ENCODE measurements at places on chromosomes 5 and 9.

- no peak for DNase-seq
Observed at GRCh38 chr9:72894342-72894741, 58.5 kb downstream of the ALDH1A1 start.

DNA sequence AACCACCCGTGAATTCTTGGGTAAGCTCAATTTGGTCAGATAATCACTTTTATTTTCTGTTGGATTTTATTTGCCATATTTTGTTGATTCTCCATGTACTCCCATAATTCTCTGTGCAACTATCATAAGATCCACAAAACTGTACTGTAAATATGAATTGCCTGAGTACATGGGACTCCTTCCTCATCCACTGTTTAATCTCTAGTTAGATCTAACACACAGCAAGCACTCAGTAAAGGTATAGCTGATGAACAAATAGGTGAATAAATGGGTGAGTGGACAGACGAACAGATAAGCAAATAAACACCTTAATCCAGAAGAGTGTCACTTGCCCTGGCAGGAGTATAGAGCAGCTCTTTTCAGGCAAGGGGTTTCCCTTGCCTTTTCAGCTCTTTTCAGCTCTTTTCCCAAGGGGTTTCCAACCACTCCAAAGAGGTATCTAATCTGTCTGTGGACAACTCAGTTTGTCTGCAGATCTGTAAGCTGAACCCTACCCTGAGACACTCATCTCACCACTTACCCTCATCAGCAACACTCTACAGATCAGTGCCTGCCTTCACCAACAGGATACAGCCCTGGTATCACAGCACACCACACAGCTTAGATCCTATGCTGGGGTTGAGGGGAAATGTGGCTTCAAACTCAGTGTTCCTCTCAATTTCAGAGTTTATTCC lies 51.2 kb downstream of the SIL1 start:
- DNase-seq: no peak

DNA sequence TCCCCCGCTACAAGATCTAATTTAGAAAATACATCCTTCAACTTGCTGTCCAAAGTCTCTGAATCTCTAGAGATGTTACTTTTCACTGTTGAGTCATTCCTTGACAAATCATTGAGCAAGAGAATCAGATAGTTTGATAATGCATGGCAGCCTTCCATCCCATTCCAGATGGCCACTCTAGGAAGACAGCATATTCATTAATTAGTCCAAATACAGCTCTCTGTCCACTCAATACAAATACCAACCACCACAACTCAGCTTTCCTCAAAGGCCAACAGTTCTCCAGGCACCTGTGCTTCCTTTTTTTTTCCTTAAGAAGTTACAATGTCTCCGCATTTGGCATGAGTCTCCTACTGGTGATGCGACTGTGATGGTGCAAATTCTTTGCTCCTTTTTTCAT lies 72.3 kb downstream of the DROSHA start:
- DNase-seq: no peak

GRCh38 chr9:4192450-4192849 lies 107.4 kb downstream of the GLIS3 start:
- DNase-seq: no peak

- no peak for DNase-seq
Observed at GRCh38 chr5:174675916-174676315, 48.5 kb upstream of the MSX2 start.

DNA sequence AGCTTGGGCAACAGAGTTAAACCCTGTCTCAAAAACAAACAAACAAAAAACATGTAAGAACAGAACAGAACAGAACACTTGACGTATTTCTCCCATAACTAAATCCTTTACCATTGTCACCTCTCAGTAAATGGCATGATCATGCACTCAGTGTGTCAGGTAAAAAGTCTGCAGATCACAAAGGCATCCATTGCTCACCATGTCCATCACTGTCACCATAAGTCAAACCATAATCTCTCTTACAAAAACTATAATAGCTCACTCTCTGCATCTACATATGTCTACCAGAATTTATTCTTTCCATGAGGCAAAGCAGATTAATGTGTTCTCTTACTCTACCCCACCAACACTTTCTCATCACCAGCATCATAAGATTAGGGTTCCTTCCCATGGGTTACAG lies 387.5 kb downstream of the CDH12 start:
- no peak for DNase-seq

- no peak for DNase-seq
Observed at GRCh38 chr9:70262948-70263347, 4.2 kb downstream of the SMC5 start.

DNA sequence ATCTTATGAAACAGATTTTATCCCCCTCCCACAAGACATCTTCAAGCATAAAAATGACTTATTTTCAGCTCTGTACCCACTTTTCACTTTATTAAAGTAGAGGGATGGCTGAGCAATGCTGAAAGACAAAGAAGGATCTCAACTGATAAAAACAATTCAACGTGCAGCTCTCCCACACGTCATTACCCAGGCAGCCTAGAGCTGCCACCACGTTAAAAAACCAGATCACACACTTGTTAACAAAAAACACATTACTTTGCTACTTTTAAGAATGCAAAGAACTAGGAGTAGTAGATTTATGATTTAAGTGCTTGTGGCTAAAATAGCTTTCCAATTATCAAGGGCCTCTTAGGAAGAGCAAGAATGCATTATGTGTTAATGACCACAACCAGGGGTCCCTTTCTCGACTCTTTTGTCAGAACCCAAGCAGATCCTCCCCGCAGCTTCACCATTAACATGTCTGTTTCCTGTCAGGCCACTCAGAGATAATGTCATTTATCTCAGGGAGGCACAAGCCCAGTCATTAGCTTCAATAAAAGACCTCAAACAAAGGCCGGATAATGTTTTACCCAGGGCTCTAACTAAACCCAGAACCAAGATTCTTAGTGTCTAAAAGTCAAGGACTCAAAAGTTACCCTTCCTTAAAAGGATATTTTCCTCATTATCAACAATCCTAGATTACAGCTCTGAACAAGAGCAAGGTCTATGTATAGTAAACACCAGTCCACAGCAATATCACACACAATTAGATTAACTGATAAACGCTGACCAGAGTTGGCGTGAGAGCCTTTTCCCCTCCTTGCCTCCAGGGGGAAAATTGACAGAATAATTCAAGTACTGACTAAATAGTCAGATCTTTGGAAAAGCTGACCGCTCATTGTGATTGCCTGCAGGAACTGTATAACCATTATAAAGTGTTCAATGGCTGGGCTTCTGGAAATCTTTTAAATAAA lies 7.5 kb downstream of the ZNF608 start:
- no peak for DNase-seq

GRCh38 chr5:170184737-170185136 lies 48.0 kb upstream of the C5orf58 start:
- DNase-seq: no peak

- no peak for DNase-seq
Observed at GRCh38 chr5:72440207-72440638, 67.0 kb downstream of the ZNF366 start.

- DNase-seq: no peak
Observed at GRCh38 chr5:7910738-7911428, 41.9 kb downstream of the MTRR start.

- DNase-seq: no peak
Observed at GRCh38 chr5:25862276-25862675, 1176.1 kb downstream of the CDH9 start.

- no peak for DNase-seq
Observed at GRCh38 chr9:112654282-112654681, 63.6 kb downstream of the INIP start.

DNA sequence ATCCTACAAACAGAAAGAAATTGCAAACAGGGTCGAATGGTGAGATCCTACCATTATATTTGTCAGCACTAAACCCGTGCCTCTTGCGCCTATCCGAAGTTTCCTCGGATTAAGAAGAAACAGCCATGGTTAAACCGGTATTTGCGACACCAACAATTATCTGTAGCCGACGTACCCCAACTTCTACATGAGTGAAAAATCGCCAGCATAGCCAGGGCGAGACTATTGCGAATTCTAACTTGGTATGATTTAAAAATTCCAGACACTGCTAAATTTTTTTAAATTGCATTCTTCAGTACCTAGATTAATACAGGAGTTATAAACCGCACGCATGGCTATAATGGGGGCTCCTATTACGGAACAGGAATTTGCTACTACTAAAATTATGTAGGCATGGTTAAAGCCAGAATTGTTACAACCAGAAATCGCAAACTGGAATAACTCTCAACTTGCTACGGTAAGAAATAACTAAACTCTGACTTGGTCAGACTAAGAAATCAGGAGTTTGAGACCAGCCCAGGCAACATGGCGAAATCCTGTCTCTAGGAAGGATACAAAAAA lies 25.3 kb upstream of the ANXA2R start:
- DNase-seq: no peak

DNA sequence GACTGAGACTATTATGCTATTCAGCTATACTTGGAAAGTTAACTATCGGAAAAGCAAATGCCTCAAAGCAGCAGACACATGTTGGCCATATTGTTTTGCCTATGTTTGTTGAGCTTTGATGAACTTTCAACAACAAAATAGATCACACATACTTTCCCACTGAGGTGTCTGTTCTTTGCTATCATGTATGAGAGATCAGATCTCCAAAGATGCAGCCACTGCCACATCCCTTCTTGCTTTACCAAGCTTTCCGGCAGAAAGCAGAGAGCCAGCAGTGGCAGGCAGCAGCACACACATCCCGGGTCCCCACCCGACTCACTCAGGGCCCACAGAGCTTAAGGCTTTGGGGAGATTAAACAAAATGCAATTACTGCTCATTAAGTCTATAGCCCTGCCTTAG lies 18.8 kb downstream of the ZBTB5 start:
- DNase-seq: no peak

DNA sequence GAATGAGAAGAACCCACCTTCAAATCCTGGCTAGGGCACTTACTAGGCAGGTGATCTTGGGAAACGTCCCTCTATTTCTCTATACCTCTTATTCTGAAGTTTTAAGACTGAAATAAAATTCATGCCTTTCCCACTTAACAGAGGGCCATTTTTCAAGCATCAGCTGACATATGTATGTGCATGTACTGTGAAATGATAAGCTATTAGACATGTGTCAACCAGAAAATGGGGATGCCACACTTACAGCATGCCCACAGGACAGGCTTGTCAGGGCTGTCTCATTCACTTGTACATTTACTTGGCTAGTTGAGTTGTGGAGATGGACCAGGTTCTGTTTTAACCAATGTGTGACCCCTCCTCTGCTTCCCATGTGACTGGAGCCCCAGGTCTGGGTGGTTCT lies 78.5 kb downstream of the C9orf152 start:
- DNase-seq: no peak

GRCh38 chr5:92518318-92518904 lies 1062.6 kb downstream of the NR2F1-AS1 start:
- DNase-seq: peak; percentile 16

DNA sequence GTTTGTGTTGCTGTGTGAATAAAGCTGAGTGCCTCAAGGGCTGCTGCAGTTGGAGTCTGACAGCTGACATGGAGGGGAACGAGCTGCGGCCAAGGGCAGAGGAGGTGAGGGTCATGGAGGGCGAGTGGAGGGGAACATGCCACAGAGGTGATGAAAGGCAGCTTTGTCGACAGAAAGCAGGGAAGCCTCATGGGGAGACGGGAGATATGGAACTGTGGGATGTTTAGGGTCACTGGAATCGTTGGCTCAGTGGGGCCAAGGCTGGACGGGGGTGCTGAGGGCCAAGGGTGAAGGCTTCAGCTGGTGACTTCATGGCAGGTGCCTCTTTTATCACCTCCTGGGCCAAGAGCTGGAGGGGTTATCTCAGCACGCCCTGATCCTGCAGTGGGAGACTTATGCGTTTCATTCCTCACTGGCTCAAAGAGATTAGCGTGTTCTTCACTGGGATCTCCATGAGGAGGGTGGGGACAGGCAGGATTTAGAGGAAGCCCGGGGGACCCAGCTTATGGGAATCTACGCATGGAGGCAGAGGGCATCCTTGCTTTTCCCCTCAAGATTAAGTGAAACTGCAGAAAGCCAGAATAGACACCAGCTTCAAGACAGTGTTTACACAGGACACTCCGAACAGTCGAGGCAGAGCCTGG lies 42.2 kb downstream of the FAM240B start:
- DNase-seq: no peak

GRCh38 chr5:126486332-126486731 lies 63.1 kb downstream of the GRAMD2B start:
- DNase-seq: no peak

- no peak for DNase-seq
Observed at GRCh38 chr5:86407711-86408110, 210.0 kb upstream of the COX7C start.

DNA sequence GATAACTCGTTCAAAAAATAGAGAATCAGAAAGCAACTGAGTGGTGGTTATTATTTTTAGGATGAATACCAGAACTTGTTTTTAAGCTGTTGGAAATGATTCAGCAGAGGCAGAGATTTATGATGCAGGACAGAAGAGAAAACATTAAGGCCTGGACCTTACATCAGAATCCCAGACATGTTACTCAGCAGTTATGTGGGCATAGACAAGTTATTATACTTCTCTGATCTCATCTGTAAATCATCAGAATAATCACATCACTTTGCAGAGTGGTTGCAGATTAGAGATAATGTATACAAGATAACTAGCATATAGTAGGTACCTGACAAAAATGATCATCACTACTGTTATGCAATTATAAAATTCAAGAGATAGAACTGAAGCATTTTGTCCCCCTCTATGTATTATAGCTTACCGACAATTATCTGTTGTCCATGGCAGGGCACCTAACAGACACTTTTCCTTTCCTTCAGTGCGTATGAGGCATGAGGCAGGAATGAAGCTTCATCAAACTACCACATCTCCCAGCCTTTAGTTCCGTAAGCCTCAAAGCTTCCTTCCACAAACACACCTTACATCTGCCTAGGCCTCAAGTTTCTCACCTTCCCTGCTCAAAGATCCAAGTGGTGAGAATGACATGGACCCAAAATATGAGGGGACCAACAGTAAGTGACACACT lies 165.9 kb downstream of the DENND1A start:
- no peak for DNase-seq

- DNase-seq: no peak
Observed at GRCh38 chr5:79811081-79811480, 121.4 kb downstream of the CMYA5 start.

- DNase-seq: no peak
Observed at GRCh38 chr9:71130521-71130920, 9.1 kb upstream of the TRPM3 start.

DNA sequence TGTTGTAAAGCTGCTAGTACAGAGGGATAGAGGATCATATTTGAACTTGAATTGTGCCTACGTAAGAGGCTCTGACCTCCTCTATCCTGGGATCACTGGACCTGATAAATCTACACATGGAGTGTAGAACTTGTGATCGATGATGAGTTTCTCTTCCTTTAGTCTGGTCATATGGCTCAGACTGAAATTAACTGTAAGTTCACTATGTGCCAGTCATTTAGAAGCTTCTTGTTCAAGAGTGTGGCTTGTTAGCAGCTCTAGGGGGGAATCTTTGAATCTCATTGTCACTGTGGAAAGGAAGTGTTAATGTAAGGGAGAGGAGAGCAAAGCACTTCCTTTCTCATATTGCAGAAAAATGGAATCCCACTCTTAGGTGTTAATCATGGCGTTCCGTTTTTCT lies 12.1 kb downstream of the ZBTB34 start:
- DNase-seq: no peak

DNA sequence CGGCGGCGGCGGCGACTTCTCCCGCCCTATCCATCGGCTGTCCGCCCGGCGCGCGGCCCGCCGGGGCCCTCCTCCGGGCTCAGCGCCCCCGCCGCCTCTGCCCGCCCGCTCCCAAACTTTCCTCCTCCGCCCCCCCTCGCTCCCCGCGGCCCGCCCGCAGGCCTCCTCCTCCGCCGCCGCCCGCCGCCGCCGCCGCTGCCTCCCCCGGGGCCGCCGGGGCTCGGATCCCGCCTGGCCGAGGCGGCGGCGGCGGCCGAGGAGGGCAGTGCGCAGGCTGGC lies 460 bp upstream of the PBX3 start:
- DNase-seq: no peak

- DNase-seq: no peak
Observed at GRCh38 chr5:148686660-148687059, 32.3 kb upstream of the HTR4 start.

All from HCT116 (cell line).